Stimulated activated CD8-positive, alpha-beta memory T cell treated with anti-CD3 and anti-CD28 coated beads, Interleukin-7, amount 100 ng/mL, for 24 hours (primary cell): ENCODE measurements at places on chromosomes 13 and 19.

GRCh38 chr13:112974671-112975070 is 5.7 kb downstream of the MCF2L start:
- DNase-seq: no peak

DNA sequence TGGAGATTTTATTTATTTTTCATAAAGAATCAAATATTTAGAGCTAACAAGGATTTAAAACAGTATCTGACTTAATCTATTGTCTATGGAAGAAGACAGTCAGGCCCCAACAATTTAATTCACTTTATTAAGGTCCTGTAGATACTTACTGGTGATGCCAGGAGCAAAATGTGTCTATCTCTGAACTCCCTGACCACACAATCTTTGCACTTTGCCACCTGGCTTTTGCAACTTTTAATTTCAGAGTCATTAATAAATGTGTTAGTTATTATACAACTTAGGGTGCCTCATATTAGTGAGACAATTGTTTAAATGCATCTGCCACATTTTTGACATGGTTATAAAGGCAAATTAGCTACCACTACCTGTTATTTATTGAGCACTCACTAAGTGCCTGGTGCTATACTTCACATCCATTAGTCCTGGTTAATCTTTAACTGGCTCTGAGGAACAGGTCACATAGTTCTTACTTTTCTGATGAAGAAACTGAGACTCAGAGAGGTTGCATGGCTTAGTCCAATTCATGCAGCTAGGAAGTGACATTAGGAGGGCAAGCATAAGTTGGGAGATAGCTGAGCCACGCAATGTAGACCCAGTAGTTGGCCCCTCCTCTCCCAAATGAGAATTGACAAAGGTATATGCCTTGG is 297.9 kb downstream of the DCT start:
- DNase-seq: no peak

- DNase-seq: no peak
These were observed 10.9 kb downstream of the SLC46A3 start for GRCh38 chr13:28707629-28708427.

DNA sequence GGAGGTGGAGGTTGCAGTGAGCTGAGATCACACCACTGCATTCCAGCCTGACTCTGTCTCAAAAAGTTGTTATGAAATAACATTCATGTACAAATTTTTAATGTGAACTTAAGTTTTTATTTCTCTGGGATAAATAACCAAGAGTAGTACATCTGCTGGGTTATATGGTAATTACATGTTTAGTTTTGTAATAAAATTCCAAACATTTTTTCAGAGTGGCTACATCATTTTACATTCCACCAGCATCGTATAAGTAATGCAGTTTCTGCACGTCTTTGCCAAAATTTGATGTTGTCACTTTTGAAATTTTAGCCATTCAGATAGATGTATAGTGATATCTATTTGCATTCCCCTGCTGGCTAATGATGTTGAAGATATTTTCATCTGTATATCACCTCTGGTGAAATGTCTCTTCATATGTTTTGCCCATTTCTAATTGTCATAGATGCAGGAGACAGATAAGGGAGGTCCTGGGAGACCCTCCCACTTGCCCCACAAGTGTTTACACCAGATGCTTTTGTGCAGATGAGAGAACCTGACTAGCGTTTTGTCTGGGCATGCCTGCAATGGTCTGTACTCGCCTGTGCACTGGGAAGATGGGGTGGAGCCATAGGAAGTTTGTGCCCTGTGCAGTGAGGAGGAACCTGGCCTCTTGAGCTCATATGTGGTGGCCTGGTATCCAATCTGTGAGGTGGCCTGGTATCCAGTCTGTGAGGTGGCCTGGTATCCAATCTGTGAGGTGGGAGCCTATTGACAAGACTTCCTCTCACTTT is 12.7 kb upstream of the KBTBD6 start:
- DNase-seq: no peak

DNA sequence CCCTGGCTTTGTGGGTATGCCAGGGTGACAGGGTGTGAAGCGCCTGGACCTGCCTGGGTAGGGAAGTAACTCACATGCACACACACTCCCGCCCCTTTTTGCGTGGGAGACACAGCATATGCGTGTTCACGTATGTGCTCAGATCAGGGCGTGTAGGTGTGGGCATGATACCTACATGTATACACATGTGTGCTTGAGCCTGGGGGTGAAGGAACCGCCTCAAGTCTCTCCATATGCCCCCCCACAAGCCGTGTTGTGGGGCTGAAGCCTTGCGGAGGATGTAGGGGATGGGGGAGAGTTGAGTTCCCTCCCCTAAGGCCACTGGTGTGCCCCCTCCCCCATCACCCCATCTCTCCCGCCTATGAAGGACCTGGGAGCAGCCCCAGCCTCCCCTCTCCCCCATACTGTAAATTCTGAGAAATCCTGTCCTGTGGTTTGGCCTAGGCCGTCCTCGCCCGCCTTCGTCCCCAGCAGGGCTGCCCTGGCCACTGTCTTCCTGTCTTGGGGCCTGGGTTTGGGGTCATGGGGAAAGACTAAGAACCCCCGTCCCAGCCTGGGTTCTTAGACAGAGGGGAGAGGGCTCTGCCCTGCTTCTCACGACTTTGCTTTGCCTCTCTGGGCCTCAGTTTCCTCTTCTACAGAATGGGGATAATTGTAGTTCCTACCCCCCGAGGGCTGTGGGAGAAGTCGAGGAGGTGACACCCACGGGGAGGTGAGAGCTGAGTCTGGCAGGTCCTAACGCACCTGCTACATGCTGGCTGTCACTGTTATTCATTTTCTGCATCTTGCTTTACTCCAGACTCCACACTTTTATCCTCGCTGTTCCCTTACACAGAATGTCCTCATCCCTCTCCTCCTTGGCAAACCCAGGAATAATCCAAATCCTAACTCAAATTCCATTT is 14.3 kb downstream of the ACTL9 start:
- DNase-seq: no peak

GRCh38 chr13:38590796-38591507 is 95.9 kb upstream of the FREM2 start:
- no peak for DNase-seq

DNA sequence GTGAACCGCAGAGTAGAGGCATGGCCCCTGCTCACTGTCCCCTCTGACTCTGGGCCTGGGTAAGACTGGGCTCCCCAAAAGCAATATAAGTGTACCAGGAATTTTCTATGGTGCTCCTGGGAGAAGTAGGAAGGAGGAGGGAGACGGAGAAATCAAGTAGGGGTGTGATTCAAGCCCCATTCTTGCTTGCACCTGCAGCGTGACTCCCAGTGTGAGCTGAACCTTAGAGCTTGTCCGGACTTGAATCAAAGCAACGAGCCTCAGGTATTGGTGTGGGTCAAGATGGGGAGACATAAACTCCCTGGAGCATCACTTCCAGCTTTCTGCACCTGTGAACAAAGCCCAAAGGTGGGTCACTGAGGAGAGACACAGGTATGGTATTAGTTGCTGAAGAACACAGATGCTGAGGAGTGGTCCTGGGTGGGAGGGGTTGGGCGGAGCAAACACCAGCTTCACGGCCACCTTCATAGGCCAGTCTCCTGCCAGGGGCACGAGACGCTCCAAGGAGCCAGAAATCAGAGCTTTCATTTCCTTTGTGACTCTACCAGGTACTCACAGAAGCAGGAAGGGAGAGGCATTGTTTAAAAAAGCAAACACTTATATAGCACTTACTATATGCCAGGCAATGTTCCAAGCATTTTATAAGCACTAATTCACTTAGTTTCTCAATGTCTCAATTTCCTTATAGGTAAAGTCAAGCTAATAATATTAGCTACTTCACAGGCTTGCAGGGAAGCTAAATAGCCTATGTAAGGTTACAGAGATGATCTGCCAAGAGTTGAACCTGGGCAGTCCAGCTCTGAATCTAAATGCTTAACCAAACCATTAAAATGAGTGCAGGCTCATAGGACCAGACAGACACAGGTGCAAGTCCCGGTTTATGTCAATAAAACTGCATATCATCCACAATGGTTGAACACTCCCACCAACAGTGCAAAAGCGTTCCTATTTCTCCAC is 775.3 kb downstream of the UQCRFS1 start:
- no peak for DNase-seq

- peak; percentile 37 for DNase-seq
These were observed at the start of gene PTPRS for GRCh38 chr19:5340637-5341447. Gene PTPRS (minus strand): TSS chr19:5340812. CDS start chr19:5286140, 54,672 bp downstream.

DNA sequence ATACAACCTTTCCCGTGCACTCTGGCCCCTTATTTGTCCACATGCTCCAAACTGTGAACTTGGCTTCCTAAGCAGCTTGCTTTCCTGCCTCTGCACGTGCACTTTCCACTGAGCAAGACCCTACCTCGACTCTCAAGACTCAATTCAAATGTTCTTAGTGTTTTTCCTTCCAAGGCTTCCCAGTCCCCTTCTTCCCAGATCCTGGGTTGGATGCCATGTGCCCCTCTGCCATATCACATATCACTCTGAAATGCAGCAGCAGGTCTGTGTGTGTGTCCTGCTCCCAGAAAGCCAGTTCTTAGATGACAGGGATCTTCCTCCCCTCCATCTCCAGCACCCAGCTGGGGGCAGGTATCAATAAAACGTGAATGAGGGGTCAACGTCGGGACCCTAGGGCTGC is 3.0 kb downstream of the ZNF557 start:
- no peak for DNase-seq

GRCh38 chr13:72384186-72384823 is 343.1 kb downstream of the MZT1 start:
- DNase-seq: no peak

- no peak for DNase-seq
These were observed 62.8 kb upstream of the LRCH1 start for GRCh38 chr13:46490129-46490528.

GRCh38 chr13:105719859-105720258 is 815.6 kb downstream of the EFNB2 start:
- no peak for DNase-seq

GRCh38 chr13:32905063-32905863 is 111.0 kb upstream of the KL start:
- no peak for DNase-seq

DNA sequence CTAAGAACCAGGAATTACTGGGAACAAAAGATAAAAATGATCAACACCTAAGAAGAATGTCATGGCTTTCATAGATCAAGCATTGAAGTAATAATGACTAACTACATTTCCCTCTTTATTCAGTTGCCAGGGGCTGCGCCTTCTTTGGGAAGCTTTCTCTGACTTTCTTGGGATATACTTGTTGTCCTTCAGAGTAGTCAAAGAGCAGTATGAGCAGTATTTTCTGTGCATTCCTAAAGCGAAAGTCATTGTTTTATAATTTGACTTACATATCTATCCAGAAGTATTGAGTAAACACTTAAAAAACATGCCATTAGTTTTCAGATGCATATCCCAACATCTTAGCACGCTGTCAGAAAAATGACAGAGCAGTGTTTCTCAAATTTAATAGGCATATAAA is 2412.4 kb downstream of the PCDH9 start:
- DNase-seq: no peak

DNA sequence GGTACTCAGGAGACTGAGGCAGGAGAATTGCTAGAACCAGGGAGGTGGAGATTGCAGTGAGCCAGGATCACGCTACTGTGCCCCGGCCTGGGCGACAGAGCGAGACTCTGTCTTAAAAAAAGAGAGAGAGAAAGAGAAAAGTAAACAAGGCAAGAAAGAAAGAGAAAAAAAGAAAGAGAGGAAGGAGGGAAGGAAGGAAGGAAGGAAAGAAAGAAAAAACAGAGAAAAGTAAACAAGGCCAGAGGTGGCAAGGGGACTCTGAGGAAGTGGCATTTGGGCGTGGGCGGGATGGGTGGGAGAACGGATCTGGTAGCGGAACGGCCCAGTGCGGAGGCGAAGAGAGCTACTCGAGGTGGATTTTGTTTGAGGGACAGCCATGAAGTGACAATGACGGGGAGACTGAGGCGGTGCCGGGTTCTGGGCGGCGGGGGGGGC is 7.5 kb upstream of the ARRDC2 start:
- DNase-seq: no peak

DNA sequence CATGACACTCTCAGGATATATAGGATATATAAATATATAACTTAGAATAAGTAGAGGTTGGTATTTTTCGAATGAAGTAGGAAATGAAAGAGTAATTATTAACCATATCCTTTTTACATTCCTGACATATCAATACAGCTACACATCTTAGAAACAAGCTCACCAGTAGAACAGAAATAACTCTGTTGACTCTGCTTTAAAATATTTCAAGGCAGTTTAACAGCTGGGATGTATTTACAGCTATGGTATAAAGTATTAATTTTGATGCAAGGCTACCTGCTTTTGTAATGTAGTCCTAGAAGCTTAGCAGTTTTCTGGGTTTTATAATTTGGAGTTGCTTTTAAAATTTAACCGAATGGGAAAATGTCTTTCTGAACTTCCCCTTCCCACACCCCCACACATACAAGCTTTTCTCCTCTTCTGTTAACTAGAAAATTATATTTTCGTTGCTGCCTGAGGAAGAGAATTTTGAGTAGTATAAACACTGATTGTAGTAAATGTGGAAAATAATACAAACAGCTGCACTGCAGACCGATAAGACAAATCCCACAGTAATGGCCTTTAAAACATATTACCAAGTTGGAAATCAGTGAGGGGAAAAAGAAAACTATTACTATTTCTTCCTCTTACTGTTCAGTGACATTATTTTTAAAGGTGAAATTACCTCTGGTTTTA is 147.7 kb downstream of the GGACT start:
- no peak for DNase-seq
